Fibroblast of lung (primary cell): ENCODE measurements at places on chromosomes 7 and 10. TPM values are rescaled to one million over a fixed set of nuclear protein-coding genes. Genes with fewer than 3 reads are reported as not detected.

The TAS2R5 gene
- 1.0 and 1.3 TPM in 2 replicates for total RNA-seq

The GHRHR gene
- not detected in 2 replicates for total RNA-seq

The CCL24 gene
- not detected in 2 replicates for total RNA-seq

GRCh38 chr7:1108264-1108920 lies 20.5 kb downstream of the GPER1 start:
- H3K27ac ChIP-seq, result no peak overlapping the region
- no peaks in the 10 kb centered on the region for H3K27me3 ChIP-seq
- H3K36me3 ChIP-seq, result no peaks in the 10 kb centered on the region
- H3K4me1 ChIP-seq, result no peaks in the 10 kb centered on the region
- no peak overlapping the region for H3K4me3 ChIP-seq
- no peak for DNase-seq

DNA sequence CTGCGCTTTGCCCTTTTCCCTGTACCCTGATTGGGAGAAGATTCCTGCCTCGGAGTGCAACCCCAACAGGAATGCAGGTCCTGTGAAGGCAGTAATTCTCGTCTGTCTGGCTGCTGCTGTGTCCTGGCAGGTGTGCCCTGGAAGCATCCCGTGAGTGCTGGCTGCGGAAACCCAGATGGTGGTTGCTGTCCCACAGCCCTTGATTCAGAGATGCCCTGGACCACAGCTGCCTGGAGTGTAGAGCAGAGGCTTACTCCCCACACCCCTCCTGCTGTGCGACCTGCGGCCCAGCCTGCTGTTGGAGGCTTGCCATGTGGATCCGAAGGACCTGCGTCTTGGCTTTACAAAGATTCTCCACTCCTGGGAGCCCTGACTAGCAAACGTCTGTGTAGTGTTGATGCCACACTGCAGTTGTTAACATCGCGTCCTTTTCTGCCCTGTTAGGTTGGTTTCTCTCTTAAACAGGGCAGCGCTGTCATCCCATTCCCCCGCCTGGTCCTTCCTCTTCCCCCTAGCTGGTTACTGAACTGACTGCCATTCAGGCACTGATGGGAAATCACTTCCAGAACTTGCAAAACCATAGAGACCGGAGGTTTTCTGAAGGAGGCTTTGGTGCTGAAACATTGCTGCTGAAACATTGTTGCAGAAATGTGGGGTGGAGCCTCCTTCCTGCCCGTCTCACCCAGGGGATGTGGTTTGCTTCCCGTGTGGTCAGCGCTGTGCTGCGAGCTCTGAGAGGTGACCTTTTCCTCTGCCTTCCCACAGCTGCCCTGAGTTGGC lies 53.3 kb downstream of the DNAJB6 start:
- H3K27me3 ChIP-seq, result no peaks in the 10 kb centered on the region
- H3K4me1 ChIP-seq, result no peaks in the 10 kb centered on the region
- H3K4me3 ChIP-seq, result no peak overlapping the region
- peaks cover 14% of the 10 kb centered on the region for H3K36me3 ChIP-seq
- peak; percentile 68 for DNase-seq

DNA sequence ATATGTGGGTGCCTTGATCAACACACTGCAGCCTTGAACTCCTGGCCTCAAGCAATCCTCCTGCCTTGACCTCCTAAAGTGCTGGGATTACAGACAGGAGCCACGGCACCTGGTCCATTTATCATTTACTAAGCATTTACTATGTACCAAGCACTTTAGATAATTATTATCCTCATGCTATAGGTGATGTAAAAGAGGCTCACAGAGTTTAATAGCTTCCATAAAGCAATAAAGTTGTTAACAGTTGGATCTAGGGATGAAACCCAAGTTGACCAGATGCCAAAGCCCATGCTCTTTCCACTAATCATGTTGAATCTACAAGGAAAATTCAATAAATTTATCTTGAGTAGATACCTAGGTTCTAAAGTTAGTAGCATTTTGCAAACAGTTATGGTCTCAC lies 5.0 kb downstream of the NAPEPLD start:
- no peaks in the 10 kb centered on the region for H3K4me1 ChIP-seq
- H3K27me3 ChIP-seq, result no peaks in the 10 kb centered on the region
- DNase-seq, result no peak
- H3K36me3 ChIP-seq, result no peaks in the 10 kb centered on the region
- H3K27ac ChIP-seq, result no peak overlapping the region

DNA sequence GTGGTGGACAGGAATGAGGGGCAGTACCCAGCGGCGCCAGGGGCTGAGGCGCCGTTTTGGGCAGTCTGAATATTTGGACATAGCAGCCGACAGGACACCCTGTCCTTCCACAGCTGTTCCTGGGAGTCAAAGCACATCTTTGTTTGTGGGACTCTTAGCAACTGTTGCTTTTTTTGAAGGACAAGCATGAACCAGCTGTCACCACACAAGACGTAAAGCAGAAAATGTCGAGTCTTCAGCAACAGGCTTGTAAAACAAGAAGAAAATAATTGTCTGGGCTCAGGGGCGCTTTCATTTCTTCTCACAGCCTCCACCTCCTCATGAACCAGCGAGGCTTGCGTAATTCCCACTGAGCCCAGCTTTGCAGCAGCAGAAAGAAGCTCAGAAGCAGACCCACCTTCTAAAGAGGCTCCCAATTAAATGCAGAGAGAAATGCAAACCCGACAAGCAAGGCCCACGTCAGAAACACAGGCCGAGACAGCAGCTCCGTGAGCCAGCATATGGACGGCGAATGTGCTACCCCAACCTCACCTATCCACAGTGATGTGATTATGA lies 68.9 kb upstream of the DNAAF5 start:
- H3K36me3 ChIP-seq, result no peaks in the 10 kb centered on the region
- no peak overlapping the region for H3K27ac ChIP-seq
- H3K4me1 ChIP-seq, result no peaks in the 10 kb centered on the region
- H3K4me3 ChIP-seq, result no peak overlapping the region
